Uterine smooth muscle cell (primary cell): ENCODE measurements at places on chromosomes 7 and 10. TPM values are rescaled to one million over a fixed set of nuclear protein-coding genes. Genes with fewer than 3 reads are reported as not detected.

INMT gene
- 0.11 and 1.2 TPM in 2 replicates for total RNA-seq

ERVW-1 gene
- total RNA-seq: not detected in 2 replicates

GRID2IP gene
- not detected in 2 replicates for total RNA-seq

MSMB gene
- 0.62 TPM in 1 of 2 replicates, not detected in the other for total RNA-seq

CALN1 gene
- total RNA-seq: not detected in 2 replicates

NUTM2D gene
- 0.33 and 0.62 TPM in 2 replicates for total RNA-seq

CCDC172 gene
- total RNA-seq: not detected in 2 replicates

HNRNPA2B1 gene
- 92.5 and 175 TPM in 2 replicates for total RNA-seq

BPGM gene
- 29.0 and 41.3 TPM in 2 replicates for total RNA-seq

FOXP2 gene
- total RNA-seq: 3.5 and 6.6 TPM in 2 replicates

SPDYE2 gene
- total RNA-seq: not detected in 2 replicates

LRIT1 gene
- not detected in 2 replicates for total RNA-seq

HOXA2 gene
- under 0.01 TPM in 1 of 2 replicates, not detected in the other for total RNA-seq

AKR1E2 gene
- total RNA-seq: 6.5 and 24.9 TPM in 2 replicates

AVPI1 gene
- total RNA-seq: 23.0 and 32.1 TPM in 2 replicates

MAT1A gene
- not detected in 2 replicates for total RNA-seq

CHRM2 gene
- total RNA-seq: 2.2 and 3.1 TPM in 2 replicates

HOXA1 gene
- total RNA-seq: under 0.01 and 0.11 TPM in 2 replicates

FAM237B gene
- 0.12 and 0.22 TPM in 2 replicates for total RNA-seq

MDFIC gene
- total RNA-seq: 56.2 and 120 TPM in 2 replicates

ENKUR gene
- total RNA-seq: under 0.01 and 0.11 TPM in 2 replicates

CUTC gene
- total RNA-seq: 30.7 and 42.4 TPM in 2 replicates

SRRM3 gene
- total RNA-seq: 0.33 and 0.50 TPM in 2 replicates

DPYSL4 gene
- total RNA-seq: 2.1 and 2.3 TPM in 2 replicates
